ENCODE measurements at places on chromosomes 5 and 9.

DNA sequence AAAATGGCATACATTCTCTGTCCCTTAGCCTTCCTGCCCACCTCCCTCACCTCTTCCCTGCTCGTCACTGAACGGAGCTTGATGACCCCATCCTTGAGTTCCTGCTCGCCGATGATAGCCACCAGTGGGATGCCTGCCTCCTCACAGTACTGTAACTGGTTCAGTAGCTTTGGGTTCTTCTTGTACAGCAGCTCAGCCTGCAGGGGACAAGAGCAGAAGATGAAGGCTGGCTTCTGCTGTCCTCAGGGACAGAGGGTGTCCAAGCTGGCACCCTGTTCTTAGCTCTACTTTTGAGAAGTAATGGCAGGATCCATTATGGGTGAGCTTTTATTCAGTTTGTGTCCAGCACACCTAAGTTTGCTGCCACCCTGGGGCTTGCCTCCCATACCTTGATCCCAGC, 1.3 kb upstream of the DND1 start:
- DNase-seq, result no peak

DNA sequence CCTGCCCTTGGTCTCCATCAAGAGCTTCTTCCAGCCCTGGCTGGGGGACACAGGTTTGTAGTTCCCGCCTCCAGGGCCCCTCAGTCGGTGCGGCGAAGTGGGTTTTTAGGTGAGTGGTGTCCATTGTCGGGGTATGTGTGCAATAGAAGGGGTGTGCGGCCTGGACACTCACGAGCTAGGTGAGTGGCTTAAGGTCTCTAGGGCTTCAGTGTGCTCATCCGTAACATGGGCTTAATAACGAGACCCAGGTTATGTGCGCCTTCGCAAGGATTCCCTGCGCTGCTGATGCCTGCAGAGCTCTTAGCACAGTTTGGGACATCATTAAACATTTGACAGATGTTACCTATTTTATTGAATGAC, 656 bp downstream of the CEP78 start:
- no peak for DNase-seq

DNA sequence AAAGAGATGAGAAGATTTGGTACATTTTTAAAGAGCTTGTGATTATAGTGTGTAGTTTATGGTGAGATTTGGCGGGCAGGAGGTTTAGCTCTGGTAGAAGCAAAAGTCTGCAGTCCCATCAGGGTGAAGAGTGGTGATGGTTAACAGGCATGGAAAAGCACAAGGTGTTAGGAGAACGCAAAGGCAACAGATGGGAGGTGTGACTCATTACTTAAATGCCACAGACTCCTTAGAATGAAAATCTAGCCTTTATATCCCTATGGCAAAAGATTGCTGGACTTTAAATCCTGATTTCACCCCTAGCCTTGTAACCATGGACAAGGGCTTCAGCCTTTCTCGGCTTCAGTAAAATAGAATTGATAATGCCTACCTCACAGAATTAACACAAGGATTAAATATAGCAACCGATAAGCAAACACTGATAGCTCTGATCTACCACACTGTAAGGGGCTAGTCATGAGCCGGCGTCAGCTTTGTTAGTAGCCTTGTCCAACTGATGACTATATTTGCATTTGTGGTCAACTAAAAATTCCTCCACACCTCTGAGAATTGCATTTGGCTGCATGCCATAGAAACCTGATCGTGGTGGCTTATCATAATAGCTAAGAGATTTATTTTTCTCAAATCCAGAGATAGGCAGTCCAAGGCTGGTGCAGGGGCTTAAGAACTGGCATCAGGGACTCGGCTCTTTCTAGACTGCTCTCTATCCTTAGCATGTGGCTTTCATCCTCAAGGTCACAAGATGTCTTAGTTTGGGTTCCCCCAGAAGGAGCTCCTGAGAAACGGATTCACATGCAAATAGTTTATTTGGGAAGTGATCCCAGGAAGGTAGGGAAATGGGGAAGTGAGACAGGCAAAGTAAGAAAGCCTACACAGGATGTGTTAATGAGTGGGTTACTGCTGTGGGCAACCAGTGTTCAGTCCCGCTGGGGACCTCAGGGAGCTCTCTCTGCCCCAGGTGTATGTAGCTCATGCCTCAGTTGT, 19.6 kb downstream of the MFAP3 start:
- DNase-seq, result no peak

DNA sequence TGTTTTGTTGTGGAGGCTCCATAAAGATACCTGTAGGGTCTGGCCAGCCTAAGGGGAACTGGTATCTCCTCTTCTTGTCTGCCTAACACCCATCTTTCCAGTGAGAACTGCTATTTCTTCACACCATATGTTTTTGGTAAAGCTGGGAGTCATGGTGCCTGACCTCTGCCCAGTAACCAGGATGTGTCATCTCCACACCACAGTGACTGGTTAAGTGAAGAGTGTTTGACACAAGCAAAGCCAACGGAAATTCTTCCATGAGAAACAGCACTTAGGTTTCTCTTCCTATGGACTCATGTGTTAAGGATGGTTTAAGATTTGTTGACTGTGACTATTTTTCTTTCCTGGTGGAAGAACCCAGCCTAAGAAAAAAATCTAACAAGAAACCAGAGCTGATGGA, 111.5 kb downstream of the HTR4 start:
- DNase-seq, result no peak

- no peak for DNase-seq
These were observed 85.7 kb downstream of the GRAMD2B start for GRCh38 chr5:126508962-126509279.

GRCh38 chr5:2071562-2071961, 188.8 kb upstream of the IRX4 start:
- DNase-seq, result no peak

DNA sequence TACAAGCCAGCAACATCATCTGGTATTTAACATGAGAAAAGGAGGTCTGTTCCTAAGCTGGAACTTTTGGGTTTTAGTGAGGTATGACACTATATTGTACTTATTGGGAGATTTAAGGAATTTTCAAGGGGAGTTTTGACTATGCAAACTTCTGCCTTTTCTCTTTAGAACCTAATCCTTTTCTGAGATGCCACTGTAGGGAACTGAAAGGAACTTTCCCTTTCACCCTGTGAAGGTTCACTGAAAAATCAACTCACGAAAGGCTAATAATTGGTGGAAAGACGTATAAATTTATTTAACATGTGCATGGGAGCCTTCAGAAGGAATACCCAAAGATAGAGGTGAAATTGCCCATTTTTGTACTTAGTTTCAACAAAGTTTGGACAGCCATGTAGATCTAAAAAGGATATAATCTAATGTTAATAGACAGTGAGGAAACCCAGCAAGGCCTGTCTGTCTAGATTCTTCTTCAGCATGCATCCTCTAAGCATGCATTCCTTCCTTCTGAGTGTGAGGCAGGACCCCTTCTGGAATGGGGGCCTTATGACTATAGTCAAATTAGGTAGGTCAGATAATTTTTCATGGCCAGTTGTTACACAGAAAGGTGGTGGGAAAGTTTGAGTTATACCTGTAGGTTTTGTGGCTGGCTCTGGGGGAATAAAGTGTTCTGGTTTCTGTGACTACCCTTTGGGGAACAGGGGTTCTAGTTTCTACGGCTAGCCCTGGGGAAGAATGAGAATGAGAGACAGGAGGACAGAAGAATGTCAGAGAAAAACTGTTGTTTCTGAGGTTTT, 200.3 kb downstream of the C9orf152 start:
- no peak for DNase-seq

- no peak for DNase-seq
These were observed 38.0 kb downstream of the ZNF622 start for GRCh38 chr5:16427587-16427986.

DNA sequence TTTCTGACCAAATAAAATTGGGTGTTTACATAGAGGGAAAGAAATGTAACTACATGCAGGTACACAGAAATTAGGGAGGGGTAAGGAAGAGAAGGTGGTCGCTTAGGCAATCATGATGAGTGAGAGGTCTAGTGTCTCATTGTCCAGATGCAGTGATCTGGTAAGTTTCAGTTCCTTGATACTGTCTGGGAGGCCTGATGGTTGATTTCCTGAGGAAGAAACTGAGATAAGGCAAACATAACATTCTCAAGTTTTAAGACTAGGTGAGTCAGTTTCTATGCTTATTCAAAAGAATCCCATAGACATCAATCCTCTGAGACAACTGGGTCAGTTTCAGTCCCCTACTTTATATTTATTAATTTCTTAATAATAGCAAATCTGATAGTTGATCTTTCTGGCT, 843.3 kb upstream of the CDH10 start:
- DNase-seq, result no peak

DNA sequence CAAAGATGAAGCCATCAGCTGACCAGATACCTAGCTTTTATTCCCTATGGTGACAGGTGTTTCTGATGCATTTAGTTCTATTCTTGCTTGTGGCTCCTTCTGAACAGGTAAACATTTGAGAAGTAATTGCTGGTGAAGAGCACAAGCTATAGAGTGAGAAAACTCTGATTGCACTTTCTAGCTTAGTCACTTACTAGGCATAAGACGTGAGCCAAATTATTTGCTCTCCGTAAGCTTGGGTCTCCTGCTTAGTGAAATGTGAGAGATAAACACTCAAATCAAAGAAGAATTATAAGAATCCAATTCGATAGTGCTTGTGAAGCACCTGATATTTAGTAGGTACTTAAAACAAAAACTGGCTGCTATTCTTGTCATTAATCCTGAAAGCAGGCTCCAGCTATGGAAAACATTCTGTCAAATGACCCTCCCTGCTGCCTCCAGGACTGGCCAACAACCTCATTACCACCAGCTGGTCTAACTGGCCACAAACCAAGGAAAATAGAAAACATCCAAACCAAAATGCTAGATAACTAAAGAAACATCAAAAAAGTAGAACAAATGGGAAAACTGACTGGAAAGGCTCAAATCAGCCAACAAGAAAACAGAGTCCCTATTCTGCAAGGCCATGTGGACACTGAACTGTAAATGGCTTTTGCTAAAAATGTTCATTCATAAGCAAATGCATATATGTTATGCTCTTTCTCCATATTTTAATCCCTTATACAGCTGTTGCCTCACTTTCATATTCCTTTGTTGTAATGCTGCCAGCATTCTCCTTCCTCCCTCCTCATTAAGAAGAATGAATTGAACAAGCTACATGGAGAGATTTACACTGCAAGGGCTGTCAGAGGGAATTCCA, 616.1 kb downstream of the DTWD2 start:
- no peak for DNase-seq

- peak; percentile 38 for DNase-seq
These were observed 34.1 kb downstream of the NEK6 start for GRCh38 chr9:124291801-124292396.

- no peak for DNase-seq
These were observed 130.9 kb downstream of the SNCAIP start for GRCh38 chr5:122442938-122443337.

GRCh38 chr5:179606071-179606909, 17.2 kb downstream of the HNRNPH1 start:
- DNase-seq, result peak; percentile 54

DNA sequence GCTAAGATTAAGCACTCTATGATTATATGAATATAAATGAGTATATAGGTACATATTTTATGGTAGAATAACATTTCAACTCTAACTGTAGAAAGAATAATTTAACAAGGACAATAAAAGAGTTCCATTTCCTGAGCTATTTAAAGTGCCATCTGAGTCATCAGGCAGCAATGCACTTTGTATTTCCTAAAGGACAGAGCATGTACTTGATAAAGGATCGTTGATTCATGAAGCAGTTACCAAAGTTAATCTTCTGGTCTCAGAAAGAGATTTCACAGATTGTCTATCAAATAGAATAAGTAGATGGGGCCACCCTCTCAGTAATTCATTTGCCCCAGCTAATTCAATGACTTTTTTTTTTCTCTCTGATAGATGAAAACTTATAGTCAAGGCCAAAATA, 747.8 kb downstream of the CDH18 start:
- DNase-seq, result no peak

- DNase-seq, result no peak
These were observed 584.3 kb upstream of the KLF4 start for GRCh38 chr9:108073823-108074222.

DNA sequence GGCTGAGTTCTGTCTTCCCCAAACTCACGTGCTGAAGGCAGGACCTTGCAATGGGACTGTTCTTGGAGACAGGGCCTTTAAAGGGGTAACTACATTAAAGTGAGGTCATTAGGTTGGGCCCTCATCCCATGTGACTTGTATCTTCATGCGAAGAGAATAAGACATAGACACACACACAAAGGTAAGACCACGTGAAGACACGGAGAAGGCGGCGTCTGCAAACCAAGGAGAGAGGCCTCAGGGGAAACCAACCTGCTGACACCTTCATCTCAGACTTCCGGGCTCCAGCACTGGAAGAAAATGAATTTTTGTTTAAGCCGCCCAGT, 50.7 kb upstream of the KCNMB1 start:
- no peak for DNase-seq

GRCh38 chr9:120221844-120222243, 358.1 kb downstream of the CDK5RAP2 start:
- DNase-seq, result no peak

- DNase-seq, result no peak
These were observed 139.1 kb downstream of the PLPPR1 start for GRCh38 chr9:101167490-101168134.

- no peak for DNase-seq
These were observed 227.3 kb upstream of the ITGA1 start for GRCh38 chr5:52560366-52560765.

DNA sequence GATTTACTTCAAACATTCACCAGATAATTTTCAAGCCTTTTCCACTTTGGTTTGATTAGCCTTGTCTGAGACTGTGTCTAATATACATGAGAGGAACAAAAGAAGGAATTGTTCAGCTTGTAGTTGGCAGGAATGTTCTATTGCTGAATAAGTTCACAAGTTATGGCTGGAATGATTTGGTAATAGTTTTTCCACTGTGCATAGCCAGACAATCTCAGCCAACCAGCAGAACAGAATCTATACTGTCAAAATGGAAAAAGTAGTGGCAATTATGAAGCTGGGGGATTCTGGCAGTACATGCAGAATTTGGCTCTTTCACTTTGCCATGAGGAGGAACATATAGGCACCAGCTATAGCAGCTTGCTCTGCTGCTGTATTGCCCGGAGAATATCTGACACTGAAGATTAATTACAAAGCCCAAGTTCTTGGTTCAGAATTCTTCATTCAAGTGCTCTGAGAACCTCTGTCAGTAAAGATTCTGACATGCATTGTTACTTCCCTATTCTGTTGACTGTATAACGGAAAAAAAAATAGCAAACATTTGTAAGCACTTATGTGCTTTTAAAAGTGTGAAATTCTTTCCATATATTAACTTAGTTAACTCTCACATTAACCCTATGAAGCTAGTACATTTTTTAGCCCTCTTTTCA, 150.6 kb downstream of the PRR16 start:
- DNase-seq, result no peak

GRCh38 chr9:134961331-134962064, 43.8 kb upstream of the FCN1 start:
- peak; percentile 66 for DNase-seq
